ENCODE measurements at places on chromosomes 16 and 17. TPM values are rescaled to one million over a fixed set of nuclear protein-coding genes. Genes with fewer than 3 reads are reported as not detected.

MRTFB gene
- 2.1 TPM for total RNA-seq

SLC35B1 gene
- total RNA-seq: 71.7 TPM

CDRT15L2 gene
- not detected for total RNA-seq

RNF222 gene
- total RNA-seq: not detected

TPSB2 gene
- total RNA-seq: not detected

DCXR gene
- 83.5 TPM for total RNA-seq

CDH13 gene
- 81.2 TPM for total RNA-seq

TPSAB1 gene
- total RNA-seq: not detected

SLC5A11 gene
- total RNA-seq: not detected

PDILT gene
- total RNA-seq: not detected

AURKB gene
- total RNA-seq: 9.4 TPM

IRX6 gene
- not detected for total RNA-seq

IQCK gene
- 24.8 TPM for total RNA-seq

ARL4D gene
- 27.8 TPM for total RNA-seq

BEAN1 gene
- total RNA-seq: 1.1 TPM

TEKT3 gene
- not detected for total RNA-seq

UNC13D gene
- total RNA-seq: under 0.01 TPM

SLC52A1 gene
- total RNA-seq: not detected

TNFRSF13B gene
- total RNA-seq: not detected

AATK gene
- 1.6 TPM for total RNA-seq

DPEP2NB gene
- total RNA-seq: not detected

SLC38A8 gene
- not detected for total RNA-seq

All from GM23248 (cell line).